OCI-M1 (cell line): ENCODE measurements at places on chromosomes 5 and 9.

GRCh38 chr9:37417857-37418618 is 4.5 kb upstream of the GRHPR start:
- no peak for DNase-seq

- no peak for DNase-seq
Observed at GRCh38 chr9:134922066-134922931, 4.6 kb upstream of the FCN1 start.

DNA sequence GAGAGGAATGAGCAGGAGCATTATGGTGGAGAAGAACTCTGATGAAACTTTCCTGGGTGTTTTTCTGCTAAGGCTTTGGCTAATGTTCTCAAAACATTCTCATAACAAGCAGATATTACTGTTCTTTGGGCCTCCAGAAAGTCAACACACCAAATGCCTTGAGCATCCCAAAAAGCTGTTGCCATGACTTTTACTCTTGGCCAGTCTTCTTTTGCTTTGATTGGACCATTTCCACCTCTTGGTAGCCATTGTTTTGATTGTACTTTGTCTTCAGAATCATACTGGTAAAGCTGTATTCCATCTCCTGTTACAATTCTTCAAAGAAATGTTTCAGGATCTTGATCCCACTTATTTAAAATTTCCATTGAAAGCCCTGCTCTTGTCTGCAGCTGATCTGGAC is 139.6 kb downstream of the MAN2A1 start:
- DNase-seq, result no peak

GRCh38 chr5:375921-376798 is 54.6 kb downstream of the AHRR start:
- no peak for DNase-seq

GRCh38 chr9:130212543-130213297 is 40.5 kb downstream of the NCS1 start:
- DNase-seq, result no peak

DNA sequence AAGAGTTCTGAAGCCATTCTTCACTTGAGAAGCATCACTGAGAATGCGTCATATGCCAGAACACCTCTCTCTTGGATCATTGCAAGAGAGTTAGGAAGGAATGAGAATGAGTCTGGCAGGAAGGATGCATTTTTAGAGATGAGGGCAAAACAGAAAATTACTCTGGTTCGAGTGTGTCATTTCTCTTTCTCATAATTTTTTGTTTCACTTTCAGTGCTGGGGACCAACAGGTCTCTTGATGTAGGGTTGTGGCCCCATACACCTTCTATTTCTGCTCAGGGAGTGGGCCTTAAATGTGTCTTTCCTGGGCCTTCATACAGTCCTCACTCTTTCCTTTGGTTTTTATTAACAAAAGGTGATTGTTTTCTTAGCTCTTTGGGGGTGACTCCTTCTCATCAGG is 302.4 kb downstream of the NR3C1 start:
- peak; percentile 39 for DNase-seq

DNA sequence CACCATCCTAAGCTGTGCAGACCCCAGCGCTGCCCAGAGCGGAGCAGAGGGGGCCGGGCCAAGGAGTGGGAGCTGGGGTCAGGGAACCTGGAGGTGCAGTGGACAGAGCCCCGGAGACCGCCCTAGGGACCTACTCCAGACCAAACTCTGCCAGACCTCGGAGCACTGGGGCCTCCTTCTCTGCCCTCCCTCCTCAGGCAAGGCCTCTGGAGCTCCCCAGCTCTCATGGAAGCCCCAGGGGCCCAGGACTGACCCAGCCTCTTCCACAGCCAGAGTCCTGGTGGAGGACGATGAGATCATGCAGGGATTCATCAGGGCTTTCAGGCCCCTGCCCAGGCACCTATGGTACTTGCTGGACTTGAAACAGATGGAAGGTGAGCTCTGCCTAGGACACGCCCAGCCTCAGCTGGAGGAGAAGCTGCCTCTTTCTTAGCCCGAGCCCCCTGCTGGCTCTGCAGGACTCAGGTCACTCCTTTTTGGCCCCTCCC is 3.6 kb downstream of the PAEP start:
- no peak for DNase-seq

DNA sequence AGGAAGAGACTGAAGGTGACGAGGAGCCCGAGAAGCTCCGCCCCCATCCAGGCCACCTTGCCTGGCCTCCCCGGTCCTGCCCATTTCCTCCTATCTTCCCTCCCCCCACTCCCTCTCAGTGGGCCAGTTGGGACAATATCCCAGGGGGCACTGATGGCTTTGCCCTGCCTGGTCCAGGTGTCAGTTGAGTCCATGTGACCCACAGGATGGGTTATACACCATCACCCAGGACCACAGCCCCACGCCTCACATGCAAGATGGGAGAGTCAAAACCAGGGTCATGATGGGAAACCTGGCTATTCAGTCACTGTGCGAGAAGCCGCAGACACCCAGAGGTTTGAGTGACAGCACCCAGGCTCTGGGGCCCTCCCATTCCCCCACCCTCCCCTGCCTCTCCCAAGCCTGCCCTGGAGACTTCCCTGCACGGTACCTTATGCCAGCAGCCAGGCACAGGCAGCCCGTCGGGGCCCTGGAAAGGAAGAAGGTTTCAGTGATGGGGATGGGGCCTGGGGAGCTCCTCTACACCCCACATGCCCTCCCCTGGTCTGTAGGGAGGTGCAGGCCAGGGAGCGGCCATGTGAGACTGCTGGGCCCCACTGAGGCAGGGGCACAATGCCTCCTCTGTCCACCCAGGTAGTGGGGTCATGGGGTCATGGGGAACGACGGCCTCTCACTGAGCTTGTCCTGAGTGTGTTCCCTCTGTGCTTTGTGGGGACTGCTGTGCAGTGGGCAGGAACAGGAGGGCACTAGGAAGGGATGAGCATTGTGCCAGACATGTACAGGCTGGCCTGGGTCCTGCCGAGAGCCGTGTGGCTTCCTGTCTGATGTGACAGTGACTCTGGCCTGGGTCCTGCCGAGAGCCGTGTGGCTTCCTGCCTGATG is 6.3 kb upstream of the PHYKPL start:
- no peak for DNase-seq

GRCh38 chr5:761854-762710 is 22.4 kb downstream of the ZDHHC11B start:
- DNase-seq, result no peak

DNA sequence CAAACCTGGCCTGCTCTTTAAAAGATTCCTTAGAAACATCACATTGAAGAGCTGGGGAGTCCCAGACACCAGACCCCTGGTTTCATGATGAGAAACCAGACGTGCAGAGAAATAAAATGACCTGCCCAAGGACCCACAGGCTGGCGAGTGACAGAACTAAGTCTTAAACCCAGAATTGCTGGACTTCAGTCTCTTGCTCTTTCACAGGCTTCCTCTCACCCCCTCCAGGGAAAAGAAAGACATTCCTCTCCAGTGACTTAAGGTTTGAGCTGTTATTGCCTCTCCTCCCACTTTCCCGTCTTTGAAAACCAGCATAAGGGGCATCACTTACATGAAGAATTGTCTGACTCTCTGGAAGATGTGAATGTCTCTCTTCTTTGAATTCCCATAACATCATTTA is 535.2 kb downstream of the IRX1 start:
- DNase-seq, result no peak

DNA sequence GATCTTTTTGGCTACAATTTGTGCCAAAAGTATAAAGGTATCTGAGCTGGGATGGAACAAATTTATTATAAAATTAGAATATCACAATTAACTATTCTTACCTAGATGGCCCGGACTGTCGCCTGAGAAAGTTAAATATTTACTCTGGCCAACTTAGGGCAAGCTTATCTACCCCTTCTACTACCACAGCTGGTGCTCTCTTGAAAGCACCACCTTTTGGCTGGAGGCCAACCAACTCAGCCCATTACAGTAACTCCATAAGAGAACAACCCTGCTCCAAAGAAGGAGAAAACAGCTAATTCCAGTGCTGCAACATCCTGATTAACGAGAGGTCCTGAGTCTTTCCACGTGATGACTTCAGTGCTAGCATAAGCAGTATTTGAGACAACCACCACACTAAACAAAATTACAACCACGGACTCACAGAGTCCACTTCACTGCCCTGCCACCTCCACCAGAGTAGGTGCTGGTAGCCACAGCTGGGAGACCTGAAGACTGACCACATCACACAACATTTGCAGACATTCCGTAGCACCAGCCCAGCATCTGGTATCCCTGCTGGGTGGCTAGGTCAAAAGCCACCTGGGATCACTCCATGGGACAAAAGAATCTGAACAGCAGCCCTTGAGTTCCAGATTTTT is 43.2 kb downstream of the RGMB start:
- no peak for DNase-seq

DNA sequence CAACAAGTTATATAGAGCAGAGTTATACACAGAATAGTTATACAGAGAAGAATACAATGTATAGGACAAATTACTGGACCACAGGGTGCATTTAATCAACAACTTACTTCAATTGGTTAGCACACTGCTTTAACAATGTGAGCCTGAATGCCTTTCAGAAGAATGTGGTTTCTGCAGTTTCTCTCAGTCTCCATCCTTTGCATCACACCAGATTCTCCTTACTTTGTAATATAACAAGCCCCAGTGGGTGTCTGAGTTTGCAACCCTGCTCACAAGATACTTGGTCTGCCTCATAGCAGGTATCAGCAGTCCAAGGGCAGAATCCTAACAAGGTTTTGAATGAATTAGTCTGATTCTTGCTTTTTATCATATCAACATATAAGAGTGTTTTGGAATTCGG is 114.6 kb downstream of the GABRB2 start:
- no peak for DNase-seq

- no peak for DNase-seq
Observed at GRCh38 chr9:80968611-80969010, 720.7 kb downstream of the TLE1 start.

- no peak for DNase-seq
Observed at GRCh38 chr5:134095887-134096589, 18.4 kb upstream of the TCF7 start.

GRCh38 chr5:124634741-124635323 is 111.6 kb downstream of the ZNF608 start:
- no peak for DNase-seq

DNA sequence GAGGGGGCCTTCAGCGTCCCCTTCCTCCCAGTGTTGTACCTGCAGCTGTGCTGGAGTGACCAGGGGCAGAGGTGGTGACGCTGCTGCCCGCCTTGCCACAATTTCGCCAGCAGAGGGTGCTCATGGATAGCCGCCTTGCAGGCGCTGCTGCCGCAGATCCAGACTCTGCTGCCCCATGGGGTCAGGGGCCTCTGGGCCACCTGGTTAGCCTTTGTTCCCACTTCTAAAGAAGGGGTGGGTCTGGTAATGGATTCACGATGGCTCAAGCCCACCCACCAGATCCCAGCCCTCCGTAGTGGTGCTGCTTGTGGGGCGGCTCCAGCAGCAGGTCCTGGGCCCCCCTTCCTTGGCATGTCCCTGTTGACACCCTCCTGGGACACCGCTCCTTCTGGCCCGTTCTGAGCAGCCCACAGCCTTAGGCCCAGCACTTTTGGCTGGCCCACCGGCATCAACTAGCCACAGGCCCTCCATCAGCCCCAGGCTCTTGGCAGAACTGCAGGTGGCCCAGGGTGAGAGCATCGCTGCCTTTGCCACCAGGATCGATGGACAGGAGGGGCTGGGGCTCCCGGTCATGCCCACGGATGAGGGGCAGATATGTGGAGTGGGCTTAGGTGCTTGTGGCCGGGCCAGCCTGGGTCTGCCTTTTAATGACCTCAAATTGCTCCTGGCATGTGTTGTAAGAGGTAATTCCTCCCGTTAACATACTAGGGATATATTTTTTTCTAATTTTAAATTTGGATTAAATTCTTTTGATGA is 57.2 kb downstream of the COL5A1 start:
- peak; percentile 62 for DNase-seq

DNA sequence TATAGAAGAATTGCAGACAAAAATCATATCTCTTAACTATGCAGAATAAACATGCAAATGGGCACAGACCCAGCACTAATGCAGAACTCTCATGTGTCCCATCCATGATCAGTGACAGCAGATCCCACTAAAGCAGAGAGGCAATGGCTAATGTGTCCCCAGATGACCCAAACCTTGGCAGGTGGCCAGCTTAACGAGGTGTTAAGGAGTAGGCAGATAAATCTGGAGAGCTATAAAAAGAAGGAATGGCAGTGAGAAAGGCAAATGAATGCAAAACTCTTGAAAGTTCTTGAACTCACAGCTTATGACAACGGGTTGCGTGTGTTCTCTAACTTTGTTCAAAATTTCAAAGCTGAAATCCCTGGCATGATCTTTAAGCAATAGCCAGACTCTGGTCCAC is 265.4 kb downstream of the RASEF start:
- peak; percentile 36 for DNase-seq

- DNase-seq, result no peak
Observed at GRCh38 chr5:41834506-41834905, 35.7 kb downstream of the OXCT1 start.

- DNase-seq, result no peak
Observed at GRCh38 chr5:96636046-96636445, 26.1 kb upstream of the CAST start.

DNA sequence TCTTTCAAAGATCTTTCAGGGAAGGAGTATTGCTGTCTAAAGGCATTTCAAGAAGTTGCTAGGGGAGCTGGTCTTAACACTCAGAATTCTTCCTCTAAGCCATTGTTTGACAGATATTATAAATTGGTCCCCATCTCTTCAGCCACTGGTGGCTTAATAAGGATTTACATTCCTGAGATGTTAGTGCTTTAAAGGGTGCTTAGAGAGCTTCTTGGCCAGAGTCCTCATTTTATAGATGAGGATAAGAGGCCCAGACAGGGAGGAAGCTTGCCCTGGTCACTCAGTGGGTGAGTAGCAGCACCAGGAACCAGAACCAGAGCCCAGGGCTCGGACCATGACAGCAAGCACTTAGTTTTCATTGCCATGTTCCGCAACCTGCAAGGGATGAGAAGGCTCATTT is 53.2 kb downstream of the GALNT10 start:
- no peak for DNase-seq

DNA sequence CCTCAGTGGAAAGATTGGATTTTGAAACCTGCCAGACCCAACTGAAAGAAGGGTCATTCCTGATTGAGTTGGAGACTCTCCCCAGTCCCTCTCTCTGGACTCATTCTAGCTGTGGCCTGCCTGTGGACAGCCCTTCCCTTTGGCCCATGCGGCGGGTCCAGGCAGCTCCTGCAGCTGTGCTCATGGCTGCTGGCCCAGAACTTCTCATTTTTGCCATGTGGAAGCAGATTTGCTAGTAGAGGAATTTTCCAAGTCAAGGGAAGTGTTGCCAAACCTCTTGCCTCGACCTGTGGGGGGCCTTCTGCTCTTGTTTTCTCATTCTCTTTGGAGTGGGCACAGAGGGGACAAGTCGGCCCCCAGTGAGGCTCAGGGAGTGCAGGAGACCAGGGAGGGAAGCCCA is 89.2 kb downstream of the ANKRD33B start:
- no peak for DNase-seq

DNA sequence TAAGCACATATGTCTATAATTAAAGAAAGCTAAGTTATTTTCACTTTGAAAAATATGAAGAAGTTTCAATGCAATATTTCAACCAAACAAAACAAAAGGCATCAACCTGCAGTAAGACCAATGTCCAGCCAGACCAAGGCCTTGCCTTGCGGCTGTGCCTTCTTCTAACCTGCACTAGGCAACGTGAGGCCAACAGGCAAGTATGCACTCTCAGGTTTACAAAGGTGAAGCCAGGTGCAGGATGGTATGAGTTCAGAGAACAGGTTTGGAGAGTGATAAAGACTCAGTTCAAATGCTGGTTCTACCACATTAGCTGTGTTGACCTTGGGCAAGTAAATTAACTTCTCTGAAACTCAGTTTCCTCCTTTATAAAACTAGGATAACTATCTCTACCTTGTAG is 79.3 kb downstream of the KLHL3 start:
- no peak for DNase-seq
